T47D (cell line): ENCODE measurements at places on chromosomes 2 and 18.

DNA sequence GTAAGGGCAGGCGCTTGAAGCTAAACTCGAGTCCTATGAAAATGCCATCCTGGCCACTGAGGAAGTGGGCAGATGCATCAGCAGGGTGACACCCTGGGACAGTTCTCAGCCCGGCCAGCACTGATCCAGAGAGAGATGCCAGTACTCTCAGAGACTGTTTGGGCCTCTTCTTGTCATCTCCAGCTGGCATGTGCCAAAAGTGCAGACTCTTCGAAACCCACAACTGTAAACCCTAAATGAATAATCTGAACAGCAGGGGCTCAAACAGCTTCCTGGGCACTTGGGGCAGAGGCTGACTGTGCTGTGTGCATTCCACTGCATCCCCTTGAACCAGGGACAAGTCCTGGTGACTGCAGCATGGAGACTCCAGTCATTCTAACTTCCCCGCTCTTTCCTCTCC lies 204.2 kb upstream of the SMAD2 start:
- no peak for DNase-seq

DNA sequence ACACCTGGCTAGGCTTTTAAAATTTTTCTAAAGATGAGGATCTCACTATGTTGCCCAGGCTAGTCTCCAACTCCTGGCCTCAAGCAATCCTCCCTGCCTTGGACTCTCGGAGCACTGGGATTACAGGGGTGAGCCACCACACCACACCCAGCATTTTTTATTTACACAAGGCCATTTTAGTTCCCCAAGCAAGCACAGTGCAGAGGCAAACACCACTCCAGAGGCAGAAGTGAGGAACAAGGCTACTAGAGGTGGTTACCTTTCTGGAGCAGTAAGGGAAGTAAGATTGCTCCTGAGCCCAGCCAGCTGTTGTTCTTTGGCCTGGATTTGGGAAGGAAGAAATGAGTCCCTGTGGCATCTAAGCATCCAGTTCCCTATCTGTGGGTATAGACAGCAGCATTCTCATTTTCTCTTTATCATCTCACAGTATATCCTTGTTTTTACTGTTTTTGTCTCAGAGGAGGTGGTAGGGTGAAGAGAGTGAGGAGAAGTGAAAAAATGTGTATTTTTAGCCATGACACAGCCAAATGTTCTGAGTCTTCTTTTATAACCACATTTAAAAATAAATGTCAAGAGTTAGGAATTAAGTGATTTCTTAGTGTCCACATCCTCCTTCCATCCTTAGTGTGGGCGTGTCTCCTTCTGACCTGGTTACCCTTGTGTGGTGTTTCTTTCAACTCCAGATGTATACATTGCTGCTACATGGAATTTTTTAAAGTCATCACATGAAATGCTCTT lies 10.5 kb upstream of the TTC39C start:
- DNase-seq: no peak

GRCh38 chr2:103132536-103133217 lies 370.8 kb downstream of the TMEM182 start:
- no peak for DNase-seq

DNA sequence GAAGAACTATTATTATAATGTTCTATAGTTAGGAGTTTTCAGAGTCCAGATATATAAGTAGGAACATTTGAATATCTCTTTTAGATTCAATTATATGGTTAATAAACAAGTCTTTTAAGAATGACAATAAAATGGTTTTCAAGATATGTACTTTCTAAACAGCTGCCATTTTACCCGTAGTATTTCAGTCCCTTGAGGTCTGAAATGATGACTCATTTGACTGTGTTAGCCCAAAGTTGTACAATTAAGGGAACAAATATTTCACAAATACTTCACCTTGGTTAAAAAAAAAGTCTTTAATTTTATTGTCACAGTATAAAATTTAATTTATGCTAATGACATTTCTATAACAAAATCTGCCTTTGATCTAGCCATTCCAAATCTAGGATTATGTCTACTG lies 91.6 kb upstream of the TANK start:
- DNase-seq: no peak

- no peak for DNase-seq
Observed at GRCh38 chr2:43842866-43843226, 4.1 kb downstream of the ABCG8 start.

GRCh38 chr2:236977063-236977851 lies 108.4 kb upstream of the COPS8 start:
- DNase-seq: no peak

GRCh38 chr2:29726976-29727375 lies 194.4 kb downstream of the ALK start:
- DNase-seq: no peak
